ENCODE measurements at places on chromosomes 2 and 18. TPM values are rescaled to one million over a fixed set of nuclear protein-coding genes. Genes with fewer than 3 reads are reported as not detected.
A peak's percentile ranks its signal among the peaks of the same experiment; 100 is the strongest.

GRCh38 chr2:239599299-239599698 lies 198.5 kb upstream of the HDAC4 start:
- no peaks in the 10 kb centered on the region for H3K27me3 ChIP-seq
- H3K27ac ChIP-seq = no peak overlapping the region
- H3K4me1 ChIP-seq = no peaks in the 10 kb centered on the region

The DSEL gene
- 4.7 TPM for total RNA-seq

DNA sequence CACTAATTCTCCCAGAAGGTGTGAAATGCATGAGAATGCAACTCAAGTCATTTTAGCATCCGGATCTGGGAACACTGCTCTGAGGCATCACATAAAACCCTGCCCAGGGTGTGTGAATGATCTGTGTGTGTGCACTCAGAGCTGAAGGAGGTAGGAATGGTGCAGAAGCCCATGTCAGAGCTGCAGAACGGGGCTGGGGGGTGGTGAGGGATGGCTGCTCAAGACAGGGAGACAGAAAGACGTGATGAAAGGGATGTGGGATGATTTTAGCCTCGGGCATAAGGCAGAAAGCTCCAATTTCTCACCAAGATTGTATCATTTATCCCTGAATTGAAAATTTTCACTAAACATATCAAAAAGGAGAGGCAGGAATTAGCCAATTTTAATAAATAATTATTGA lies 369.1 kb downstream of the EIPR1 start:
- no peak overlapping the region for H3K27ac ChIP-seq
- no peaks in the 10 kb centered on the region for H3K4me1 ChIP-seq
- H3K27me3 ChIP-seq = no peaks in the 10 kb centered on the region
- DNase-seq = no peak

- H3K4me1 ChIP-seq = no peaks in the 10 kb centered on the region
- DNase-seq = no peak
- no peaks in the 10 kb centered on the region for H3K27me3 ChIP-seq
- H3K4me3 ChIP-seq = no peak overlapping the region
- H3K36me3 ChIP-seq = no peaks in the 10 kb centered on the region
Measured at GRCh38 chr18:12291161-12291560, 16.9 kb upstream of the TUBB6 start.

The TCF23 gene
- not detected for total RNA-seq

DNA sequence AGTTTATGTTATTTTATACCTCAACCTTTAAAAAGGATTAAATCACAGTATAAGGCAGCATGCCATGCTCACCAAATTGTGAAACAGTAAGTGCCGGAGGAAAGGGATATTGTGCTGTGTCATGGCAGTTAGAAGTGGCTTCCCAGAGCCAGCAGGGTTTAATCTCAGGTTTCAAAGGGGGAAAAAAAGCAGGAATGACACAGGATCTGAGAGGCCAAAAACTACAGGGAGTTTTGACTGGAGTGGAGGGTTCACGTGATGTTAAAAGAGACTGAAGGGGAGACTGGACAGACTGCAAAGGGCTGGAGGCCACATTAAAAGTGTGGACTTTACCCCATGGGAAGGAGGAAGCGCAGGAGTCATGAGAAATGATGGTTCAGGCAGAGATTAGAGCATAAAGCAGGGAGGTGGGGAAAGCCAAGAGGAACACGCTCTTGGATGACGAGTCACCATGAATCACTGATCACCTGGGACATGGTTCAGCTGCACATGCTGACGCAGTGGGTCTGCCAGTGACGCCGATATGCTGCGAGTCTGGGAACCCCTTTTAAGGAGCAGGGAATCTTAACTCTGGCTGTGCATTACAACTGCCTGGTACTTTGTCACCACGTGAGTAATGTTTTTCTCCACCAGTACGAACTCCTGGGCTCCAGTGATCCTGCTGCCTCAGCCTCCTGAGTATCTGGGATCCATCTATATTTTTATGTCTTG lies 6.1 kb downstream of the CHMP1B start:
- no peaks in the 10 kb centered on the region for H3K4me1 ChIP-seq
- DNase-seq = peak; percentile 95
- no peaks in the 10 kb centered on the region for H3K36me3 ChIP-seq
- H3K27me3 ChIP-seq = no peaks in the 10 kb centered on the region
- peak overlapping the region; percentile 81 for H3K27ac ChIP-seq

GRCh38 chr2:239005586-239005985 lies 157.7 kb downstream of the TWIST2 start:
- H3K36me3 ChIP-seq = no peaks in the 10 kb centered on the region
- no peak overlapping the region for H3K4me3 ChIP-seq
- H3K4me1 ChIP-seq = no peaks in the 10 kb centered on the region
- H3K27me3 ChIP-seq = no peaks in the 10 kb centered on the region
- DNase-seq = no peak

The STK39 gene
- 6.0 TPM for total RNA-seq

DNA sequence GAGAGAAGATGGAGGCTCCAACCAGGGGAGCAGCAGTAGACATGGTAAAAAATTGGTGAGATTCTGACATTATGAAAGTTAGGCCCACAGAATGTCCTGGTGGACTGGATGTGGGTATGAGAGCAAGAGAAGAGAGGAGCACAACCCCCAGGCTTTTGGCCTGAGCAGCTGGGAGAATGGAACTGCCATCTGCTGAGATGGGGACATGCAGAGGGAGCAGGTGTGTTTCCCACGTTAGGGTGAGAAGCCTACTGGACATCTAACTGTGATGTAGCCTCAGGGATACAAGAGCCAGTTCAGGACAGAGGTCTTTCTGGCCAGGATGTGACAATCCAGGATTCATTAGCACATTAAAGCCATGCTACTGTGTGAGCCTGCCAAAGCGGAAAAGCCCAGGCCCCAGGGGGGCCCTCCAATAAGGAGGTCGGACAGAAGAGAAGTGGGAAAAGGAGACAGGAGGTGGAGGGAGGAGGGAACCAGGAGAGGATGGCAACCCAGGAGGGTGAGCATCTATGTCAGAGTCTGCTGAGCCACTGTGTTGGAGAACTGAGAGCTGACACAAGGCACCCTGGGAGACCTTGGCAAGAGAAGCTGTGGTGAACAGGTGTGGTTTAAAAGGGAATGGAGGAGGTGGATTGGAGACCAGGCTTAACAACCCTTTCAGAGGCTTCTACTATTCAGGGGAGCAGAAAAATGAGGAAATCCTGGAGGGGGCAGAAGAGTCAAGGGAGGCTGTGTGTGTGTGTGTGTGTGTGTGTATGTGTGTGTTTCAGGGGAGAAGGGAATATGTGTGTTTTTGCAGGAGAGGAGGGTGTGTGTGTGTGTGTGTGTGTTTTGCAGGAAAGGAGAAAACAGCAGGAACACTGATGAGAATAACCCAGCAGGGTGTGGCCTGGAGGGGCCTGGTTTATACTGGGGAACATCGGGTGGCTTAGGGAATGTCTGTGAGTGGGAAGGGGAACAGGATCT lies 10.5 kb downstream of the CYB5A start:
- H3K27ac ChIP-seq = peak overlapping the region; percentile 48
- H3K27me3 ChIP-seq = no peaks in the 10 kb centered on the region
- no peak for DNase-seq
- H3K4me1 ChIP-seq = no peaks in the 10 kb centered on the region

DNA sequence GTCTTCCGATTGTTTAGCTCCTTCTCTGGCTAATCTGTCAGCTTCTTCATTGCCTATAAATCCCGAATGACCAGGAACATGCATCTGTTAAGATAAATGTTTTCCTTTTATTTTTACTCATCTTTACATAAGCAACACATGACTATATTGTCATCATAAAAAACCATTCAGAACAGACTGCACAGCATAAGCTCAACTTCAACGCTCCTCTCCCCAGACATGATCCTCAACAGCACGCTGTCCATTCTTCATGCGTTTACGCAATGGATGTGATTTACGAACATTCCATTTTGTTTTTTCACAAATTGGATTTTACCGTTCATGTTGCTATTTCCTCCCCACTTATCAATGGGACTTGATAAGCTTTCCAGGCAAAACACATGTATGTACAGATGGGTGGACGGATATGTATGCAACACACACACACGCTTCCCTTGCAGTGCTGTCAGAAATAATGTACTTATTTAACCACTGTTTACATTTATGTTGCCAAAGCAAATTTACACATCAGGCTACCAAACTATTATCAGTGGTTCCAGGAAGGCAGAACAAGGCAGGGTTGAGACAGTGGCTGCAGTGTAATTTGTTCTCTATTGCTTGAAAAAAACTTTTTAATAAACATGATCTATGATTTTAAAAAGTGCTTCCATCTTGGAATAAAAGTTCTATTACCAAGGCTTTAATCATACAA lies 12.2 kb downstream of the RNASEH1 start:
- no peak for DNase-seq
- H3K27ac ChIP-seq = no peak overlapping the region
- peaks cover 84% of the 10 kb centered on the region for H3K36me3 ChIP-seq
- H3K27me3 ChIP-seq = no peaks in the 10 kb centered on the region
- H3K4me3 ChIP-seq = no peak overlapping the region

The SIGLEC15 gene
- 1.9 TPM for total RNA-seq

Measured in right atrium auricular region (tissue), 2 donors.